Left kidney (tissue), 8 donors: ENCODE measurements at places on chromosomes 16 and 17. TPM values are rescaled to one million over a fixed set of nuclear protein-coding genes. Genes with fewer than 3 reads are reported as not detected.

Gene NTN1
- 3.3 TPM for polyA plus RNA-seq

Gene CHST4
- 0.55 TPM for polyA plus RNA-seq

DNA sequence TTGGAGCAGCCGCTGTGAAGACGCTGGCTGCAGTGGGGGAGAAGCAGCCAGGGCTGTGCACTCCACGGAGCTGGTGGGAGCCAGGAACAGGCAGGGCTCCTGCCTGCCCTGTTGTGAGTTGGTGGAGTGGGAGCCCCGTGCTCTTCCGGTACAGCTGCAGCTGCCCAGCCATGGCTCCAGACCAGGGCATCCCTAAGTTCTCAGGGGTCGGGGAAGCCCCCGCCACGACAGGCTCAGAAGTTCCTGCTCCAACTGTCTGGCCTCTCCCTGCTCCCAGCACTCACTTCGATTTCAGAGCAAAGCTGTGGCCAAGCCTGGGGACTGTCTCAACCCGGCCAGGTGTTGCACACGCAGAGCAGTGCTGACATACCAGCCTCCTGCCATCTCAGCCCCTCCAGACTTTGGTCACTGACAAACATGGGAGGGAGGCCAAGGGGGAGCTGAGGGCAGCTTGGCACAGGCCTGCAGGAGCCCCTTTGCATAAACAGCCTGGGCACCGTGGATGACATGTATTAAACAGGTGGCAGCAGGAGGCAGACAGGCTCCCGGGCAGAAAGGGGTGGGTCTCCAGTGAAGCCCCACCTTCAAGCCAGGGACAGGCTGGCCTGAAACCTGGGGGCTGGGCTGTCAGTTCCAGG lies 13.9 kb upstream of the KDM8 start:
- no peak for DNase-seq

DNA sequence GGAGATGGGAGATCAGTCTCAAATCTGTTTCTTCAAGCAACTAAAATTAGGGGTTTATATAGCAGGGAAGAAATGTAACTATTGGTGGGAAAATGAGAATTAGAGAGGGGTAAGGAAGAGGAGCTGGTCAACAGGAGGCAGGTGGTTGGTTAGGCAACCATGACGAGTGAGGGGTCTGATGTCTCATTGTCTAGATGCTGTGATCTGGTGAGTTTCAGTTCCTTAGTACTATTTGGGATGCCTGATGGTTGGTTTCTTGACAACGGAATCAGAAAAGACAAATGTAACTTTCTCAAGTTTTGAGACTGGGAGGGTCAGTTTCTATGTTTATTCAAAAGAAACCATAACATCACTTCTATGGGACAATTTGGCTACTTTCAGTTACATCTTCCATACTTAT lies 415.3 kb upstream of the C16orf82 start:
- DNase-seq = no peak

DNA sequence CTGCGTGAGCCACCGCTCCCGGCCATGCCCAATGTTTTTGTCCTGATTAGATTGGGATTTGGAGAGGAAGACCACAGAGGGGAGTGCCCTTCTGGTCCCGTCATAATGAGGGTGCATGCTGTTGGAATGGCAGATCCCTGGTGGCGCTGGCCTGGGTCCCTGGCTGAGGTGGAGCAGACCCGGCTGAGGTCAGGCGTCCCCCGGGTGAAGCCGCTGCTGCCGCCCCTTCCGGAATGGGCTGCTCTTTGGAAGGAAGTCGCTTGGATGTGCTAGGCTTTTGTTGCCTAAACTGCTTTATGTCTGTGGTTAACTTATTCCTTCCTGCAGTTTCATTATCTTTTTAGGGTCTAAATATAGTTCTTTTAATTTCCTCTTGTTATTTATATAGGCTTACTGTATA lies 120.3 kb upstream of the CHMP6 start:
- DNase-seq = no peak
